ENCODE measurements at places on chromosomes 7 and 10. TPM values are rescaled to one million over a fixed set of nuclear protein-coding genes. Genes with fewer than 3 reads are reported as not detected.

GRCh38 chr7:92296880-92297445 lies 51.2 kb downstream of the ANKIB1 start:
- DNase-seq, result no peak

GRCh38 chr7:81232084-81232799 lies 313.4 kb upstream of the SEMA3C start:
- no peak for DNase-seq

DNA sequence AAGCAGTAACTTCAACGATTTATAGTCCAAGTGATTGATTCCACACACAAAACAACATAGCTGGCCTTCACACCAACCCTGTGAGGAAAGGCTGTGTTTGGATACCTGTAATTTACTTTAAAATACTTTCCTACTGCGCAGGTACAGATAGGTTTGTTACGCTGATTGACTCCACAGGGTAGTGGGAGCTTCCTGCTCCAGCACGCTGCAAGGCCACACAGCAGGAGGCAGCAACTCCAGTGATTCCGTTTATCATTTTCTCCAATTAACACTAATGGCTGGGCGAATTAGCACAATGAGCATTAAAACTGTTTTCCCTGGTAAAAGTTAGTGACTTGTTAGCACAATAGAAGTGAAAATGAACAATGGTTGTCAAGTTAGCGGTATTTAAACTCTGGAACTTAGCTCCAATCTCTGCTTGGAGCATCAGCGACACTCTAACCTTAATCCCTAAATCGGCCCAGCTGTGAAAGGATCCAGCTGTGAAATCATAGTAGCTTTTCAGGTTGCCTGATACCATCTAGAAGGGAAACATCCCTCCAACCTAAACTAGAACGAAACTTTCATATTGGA lies 959 bp downstream of the DCLRE1C start:
- no peak for DNase-seq

GRCh38 chr7:79317728-79318127 lies 135.7 kb downstream of the MAGI2 start:
- DNase-seq, result no peak

DNA sequence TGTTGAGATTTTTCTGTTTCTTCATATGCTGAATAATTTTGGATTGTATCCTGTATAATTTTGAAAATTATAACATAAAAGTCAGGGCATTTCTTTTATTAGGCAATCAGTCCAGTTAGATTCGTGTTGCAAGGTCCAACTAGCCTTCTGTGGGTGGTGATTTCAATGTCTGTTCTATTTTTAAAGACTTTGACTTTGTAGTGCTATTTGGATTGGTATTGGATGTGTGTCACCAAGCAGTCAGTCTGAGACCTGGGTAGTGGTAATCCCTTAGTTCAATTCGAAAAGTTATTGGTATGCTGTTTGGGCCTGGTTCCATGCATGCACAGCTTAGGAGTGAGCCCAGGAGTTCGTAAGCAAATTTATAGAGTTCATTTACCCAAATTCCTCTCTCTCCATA lies 82.2 kb downstream of the EPDR1 start:
- no peak for DNase-seq

GRCh38 chr10:117253908-117254307 lies 13.0 kb downstream of the SLC18A2 start:
- no peak for DNase-seq

DNA sequence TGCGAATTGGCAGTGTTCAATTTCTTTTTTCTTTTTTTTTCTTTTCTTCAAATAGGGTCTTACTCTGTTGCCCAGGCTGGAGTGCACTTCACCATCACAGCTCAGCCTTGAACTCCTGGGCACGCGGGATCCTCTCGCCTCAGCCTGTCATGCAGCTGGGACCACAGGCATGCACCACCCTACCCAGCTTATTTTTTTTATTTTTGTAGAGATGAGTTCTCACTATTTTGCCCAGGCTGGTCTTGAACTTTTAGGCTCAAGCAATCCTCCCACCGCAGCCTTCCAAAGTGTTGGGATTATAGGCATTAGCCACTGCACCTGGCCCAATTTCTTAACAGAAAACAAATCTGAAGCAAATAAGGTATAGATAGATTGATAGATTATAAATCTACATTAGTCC lies 69.3 kb downstream of the SKIDA1 start:
- DNase-seq, result no peak

DNA sequence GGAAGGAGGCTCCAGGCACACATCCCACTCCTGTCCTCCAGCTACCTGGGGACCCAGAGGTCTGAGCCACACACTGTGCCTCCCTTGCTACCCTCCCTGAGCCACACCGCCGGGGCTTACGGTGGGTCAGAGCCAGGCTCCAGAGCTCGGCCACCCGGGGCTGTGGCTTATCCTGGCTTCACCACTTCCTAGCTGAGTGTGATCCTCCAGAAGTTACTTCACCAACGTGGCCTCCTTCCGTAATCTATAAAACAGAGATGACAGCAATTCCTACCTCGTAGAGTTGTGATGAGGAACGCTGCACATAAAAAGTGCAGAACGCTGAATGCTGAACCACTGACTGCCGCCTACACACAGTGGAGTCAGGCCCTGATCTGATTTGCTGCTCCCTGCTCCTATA lies 285.0 kb downstream of the PRPF18 start:
- no peak for DNase-seq

- no peak for DNase-seq
These were observed 40.6 kb upstream of the ABCA13 start for GRCh38 chr7:48130658-48131108.

DNA sequence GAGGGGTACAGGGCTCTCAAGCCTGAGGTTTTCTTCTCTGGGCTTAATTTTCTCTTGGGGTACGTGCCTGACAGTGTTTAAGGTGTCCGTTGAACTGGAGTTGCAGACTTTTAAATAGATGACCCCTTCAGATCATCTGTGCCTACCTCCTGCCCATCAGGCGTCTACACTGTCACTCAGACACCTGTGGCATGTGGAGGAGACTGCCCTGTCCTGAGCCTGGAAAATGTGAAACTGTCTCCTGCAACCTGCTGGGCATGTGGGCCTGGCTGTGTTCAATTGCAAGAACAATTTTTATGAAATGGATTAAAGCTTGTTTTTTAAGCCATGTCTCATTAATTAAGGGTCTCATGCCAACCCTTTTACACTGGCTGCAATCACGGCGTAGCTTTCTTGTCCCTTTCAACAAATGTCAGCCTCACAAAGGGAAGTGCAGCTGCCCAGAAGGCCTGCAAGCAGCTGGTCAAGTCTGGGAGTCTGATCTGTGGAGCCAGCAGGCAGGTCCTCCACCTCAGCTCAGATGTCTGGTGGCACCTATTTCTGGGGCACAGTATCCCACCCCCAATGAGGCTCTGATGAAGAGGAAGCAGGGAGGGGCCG lies 8.8 kb downstream of the ATP5MF start:
- DNase-seq, result no peak

DNA sequence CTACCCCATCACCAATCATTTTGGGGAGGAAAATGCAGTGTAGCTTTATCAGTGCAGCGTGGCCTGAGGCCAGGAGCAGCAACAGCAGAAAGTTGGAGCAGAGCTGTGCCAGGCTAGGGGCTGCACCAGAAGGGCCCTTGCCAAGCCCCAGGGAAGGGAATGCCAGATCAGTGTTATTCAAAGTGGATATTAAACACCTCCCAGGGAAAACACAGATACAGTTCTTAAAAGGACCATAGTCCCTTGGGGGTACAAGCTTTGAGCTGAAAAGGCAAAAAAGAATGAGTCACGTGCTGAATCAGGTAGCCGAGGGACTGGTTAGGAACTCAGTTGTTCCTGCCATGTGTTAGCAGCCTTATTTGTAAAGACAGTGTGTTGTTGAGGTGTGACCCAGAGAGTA lies 54.0 kb downstream of the GSDME start:
- DNase-seq, result no peak

GRCh38 chr7:32115831-32116230 lies 45.6 kb upstream of the PDE1C start:
- no peak for DNase-seq

DNA sequence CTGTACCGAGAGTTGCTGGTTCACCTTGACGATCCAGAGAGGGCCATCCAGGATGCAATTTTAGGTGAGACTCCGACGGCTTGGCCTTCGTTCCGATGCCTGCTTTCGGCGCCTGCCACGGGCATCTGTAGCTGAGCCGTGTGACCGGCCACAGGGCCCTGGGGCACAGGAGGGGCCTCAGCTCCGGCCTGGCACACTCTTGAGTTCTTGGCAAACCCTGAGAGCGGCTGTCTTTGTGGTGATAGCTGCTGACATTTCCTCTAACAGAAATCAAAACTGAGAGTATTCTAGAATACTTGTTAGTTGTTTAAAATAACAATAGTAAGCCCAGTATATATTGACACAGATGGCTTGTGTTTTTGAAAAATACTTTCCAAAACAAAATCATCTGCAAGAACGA lies 52.2 kb upstream of the SUN1 start:
- DNase-seq, result no peak

HMX2 gene
- total RNA-seq, result not detected

DNA sequence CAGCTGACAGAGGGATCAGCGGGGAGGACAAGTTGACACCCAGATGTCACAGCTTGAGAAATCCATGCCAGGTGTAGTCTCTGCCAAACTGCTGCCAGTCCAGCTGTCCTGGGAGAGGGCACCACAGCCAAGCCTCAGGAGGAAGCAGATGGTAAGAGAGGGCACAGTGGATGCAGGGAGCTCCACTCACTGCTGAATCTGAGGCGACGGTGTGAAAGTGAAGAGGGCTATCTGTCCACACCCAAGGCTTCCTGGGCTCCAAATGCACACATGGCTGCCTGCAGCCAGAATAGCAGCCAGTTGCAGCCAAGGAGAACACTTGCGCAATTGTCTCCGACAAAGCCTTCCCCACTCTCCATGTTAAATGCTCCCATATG lies 502.4 kb downstream of the GRID1 start:
- no peak for DNase-seq

- no peak for DNase-seq
These were observed 7.1 kb upstream of the SEMA3E start for GRCh38 chr7:83655951-83656556.

DNA sequence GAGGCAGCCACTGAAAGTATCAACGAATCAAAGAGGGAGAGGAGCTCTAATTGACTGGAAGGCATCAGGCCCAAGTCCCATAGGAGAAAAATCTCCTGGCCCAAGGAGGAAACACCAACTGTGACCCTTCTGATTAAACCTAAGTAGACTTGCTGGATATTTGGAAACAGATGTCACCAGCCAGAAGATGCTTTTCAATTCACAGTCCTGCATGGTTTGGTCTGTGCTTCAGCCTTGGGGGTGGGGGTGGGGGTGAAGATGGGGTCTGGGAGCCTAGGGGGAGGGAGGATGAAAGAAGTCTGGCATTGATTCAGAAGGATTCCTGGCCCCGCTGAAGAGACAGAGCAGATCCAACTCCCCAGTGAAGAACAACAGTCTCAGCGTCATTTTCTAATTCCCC lies 623.7 kb downstream of the PARD3 start:
- no peak for DNase-seq

DNA sequence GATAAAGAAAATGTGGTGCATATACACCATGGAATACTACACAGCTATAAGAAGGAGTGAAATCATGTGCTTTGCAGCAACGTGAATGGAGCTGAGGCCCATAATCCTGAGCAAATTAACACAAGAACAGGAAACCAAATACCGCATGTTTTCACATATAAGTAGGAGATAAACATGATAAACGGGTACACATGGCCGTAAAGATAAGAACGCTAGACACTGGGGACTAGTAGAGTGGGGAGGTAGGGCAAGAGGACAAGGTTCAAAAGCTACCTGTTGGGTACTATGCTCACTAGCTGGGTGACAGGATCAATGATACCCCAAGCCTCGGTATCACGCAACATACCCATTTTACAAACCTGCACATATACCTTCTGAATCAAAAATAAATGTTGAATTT lies 113.7 kb downstream of the CSTF2T start:
- DNase-seq, result no peak

- peak; percentile 30 for DNase-seq
These were observed 57.6 kb downstream of the MMRN2 start for GRCh38 chr10:86899670-86900276.

PTCD1 gene
- 16.8 TPM for total RNA-seq

DNA sequence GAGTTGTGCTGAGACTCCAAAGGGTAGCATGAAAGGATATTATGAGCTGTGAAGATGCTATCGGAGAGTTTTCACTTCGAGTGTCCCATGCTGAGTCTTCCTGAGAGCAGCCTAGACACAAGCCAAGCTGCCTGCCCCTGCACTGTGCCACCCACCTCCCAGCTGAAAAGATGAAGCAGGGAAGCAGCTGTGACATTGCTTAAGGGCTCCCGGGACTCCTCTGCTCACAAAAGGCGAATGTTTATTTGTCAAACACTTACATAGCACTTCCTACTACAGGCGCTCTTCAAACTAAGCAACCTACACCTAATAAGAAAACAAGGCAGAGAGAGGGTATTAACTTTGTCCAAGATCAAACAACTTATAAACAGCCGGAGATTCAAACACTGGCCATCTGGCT lies 95.6 kb downstream of the OSBPL3 start:
- DNase-seq, result no peak

GRCh38 chr7:369476-370258 lies 79.7 kb downstream of the FOXL3 start:
- no peak for DNase-seq

DNA sequence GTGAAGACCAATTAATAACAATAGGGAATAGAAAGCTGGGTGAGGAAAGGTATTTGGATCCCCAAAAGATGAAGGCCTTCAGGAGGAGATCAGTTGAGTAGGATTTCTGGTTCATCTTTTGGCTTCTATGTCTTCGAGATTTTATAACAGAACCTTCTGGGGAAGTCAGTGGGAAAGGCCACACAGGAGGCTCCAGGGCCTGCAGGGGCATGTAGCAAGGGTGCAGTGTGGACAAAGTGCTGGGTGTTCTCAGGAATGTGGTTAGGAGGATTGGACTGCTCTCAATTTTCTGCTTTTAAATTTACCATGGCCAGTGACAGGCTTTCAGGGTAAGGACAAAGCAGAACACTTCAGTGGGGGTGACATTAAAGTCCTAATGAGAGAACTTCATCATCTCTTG lies 378.0 kb downstream of the CCSER2 start:
- DNase-seq, result no peak

VAX1 gene
- not detected for total RNA-seq

DNA sequence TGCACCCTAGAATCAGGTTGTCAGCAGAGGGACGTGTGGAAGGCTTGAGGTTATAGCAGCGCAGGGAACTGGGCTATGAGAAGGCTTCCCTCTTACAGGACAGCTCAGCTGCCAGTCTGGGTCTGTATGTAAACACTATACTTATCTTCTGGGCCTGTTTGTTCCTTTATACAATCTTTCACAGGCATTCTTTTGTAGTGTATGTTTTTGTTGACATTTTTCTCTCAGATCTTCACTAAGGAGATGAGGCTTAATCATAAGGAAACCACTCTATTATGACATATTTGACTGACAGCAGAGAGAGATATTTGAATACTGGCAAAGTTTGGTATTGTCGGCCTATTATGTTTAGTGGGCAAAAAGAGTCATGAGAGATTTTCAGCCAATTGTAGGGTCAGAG lies 929 bp downstream of the GBF1 start:
- no peak for DNase-seq
